NCI-H2171 (cell line): ENCODE measurements at places on chromosomes 2 and 18.

DNA sequence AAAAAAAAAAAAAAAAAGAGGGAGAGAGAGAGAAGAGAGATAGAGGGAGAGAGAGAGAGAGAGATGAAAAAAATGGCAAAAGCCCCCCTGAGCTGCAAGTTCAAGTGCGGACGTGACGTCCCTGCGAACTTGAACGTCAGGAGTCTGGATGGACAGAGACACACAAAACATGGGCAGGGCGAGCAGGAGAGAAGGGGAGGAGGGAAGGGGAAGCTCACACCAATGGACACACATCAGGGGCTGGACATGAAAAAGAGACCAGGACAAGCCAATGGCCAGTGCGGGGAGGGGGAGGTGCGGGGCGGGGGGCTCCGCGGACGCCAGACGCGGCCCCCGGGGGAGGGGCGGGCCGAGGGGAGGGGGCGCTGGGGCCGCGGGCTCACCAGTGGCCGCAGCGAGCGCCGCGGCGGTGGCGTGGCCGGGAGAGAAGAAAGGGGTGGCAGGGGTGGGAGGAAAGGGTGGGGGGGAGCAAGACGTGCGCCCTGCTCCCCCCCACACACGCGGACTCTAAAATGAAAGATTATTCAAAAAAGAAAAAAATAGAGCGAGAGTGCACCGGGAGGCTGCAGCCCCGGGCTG lies at the start of gene BCL11A:
Gene BCL11A (minus strand): TSS at position 160 of the 579 bp plus-strand sequence. CDS start 384 bp downstream, outside the sequence.
- peak; percentile 78 for DNase-seq

- no peak for DNase-seq
Measured at GRCh38 chr2:183383854-183384253, 259.6 kb downstream of the NUP35 start.

DNA sequence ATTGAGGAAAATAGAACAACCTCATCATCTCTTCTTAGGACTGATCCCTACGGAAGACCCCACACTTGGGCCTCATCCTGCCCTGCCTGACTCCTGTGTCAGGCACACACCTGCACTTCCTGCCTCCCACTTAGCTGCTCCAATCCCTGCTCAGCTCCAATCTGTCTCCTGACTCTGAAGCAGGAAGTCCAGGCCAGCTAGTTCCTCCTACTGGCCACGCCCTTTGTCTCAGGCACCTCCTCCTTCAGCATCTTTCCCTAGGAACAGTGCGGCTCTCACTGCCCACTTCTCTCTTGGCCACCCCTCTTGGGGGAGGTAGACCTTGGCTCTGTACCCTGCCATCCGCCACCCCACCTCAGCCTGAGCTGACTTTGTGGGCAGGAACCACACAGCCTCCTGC lies 135.8 kb downstream of the CELF4 start:
- no peak for DNase-seq

GRCh38 chr2:220966636-220967035 lies 605.5 kb downstream of the EPHA4 start:
- no peak for DNase-seq

GRCh38 chr2:1521191-1521877 lies 108.1 kb downstream of the TPO start:
- DNase-seq = no peak

DNA sequence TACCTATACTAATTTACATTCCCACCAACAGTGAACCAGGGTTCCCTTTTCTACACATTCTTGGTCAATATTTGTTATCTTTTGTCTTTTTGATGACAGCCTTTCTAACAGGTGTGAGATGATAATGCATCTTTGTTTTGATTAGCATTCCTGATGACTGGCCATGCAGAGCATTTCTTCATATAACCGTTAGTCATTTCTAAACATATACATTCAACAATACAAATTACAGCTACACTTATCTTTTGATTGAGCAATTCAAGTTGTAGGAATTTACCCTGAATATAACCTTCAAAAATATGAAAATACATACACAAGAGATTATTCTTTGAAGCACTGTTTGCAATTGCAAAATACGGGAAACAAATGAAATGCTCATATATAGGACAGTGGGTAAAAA lies 94.9 kb downstream of the TMEM131 start:
- no peak for DNase-seq

DNA sequence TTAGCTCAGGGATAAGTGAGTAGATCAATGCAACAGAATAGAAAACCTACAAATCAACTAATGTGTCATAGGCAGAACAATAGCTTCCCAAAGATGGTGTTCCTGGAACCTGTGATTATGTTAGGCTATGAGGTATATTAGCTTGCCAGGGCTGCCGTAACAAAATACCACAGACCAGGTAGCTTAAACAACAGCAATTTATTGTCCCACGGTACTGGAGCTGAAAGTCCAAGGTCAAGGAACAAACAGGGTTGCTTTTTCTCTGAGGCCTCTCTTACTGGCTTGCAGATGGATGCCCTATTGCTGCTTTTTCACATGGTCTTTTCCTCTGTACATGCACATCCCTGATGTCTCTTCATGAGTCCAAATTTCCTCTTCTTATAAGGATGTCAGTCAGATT lies 354.9 kb downstream of the TNS1 start:
- DNase-seq = no peak

GRCh38 chr2:161085149-161085548 lies 75.1 kb upstream of the TANK start:
- DNase-seq = no peak

GRCh38 chr18:36758623-36759022 lies 70.2 kb downstream of the TPGS2 start:
- no peak for DNase-seq
